Breast epithelium (tissue), 4 donors: ENCODE measurements at places on chromosomes 7 and 10. TPM values are rescaled to one million over a fixed set of nuclear protein-coding genes. Genes with fewer than 3 reads are reported as not detected.

The NUDT5 gene
- total RNA-seq, result 54.4 TPM

DNA sequence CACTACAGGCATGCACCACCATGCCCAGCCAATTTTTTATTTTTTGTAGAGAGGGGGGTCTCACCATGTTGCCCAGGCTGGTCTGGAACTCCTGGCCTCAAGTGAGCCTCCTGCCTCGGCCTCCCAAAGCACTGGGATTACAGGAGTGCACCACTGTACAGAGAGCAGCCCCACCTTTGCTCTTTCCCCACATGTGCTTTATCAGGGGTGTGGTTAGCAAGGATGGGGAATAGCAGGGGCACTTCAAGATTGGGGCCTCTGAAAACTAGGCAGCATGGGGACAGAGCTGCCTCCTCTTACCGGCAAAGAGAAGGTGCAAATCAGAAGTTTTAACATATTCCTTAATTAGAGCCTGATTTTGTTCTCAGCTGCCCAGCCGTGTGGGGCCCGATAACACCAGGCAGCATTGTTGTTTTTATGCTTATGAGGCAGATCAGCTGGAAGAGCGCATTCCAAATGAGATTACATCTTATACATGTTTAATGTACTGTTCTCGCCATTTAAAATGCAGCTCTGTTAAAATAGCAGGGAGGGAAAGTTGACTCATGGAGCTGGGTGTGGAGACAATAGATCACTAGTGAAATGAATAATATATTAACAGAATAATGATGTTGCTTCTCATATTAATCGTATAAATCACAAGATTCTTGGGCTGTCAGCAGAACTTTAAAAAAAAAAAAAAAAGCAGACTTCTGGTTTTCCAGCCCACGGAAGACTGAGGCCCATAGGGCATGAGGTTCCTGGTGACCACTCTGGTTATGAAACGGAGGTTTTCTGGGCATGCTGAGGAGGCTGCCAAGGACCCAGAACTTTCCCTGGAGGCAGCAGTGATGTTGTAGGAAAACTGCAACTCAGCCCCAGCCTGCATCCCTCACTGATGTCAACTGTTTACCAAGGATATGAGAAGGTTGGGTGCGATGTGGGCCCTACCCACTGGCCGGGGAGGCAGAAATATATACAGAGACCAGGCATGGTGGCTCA is 62.5 kb downstream of the TMEM130 start:
- H3K4me1 ChIP-seq, result no peaks in the 10 kb centered on the region
- H3K27me3 ChIP-seq, result no peaks in the 10 kb centered on the region
- no peak overlapping the region for H3K27ac ChIP-seq
- no peak for DNase-seq

The EDRF1 gene
- 35.1 TPM for total RNA-seq

The EVX1 gene
- total RNA-seq, result not detected

The GLRX3 gene
- 43.5 TPM for total RNA-seq

GRCh38 chr10:132172091-132173066 is 14.4 kb upstream of the DPYSL4 start:
- no peaks in the 10 kb centered on the region for H3K36me3 ChIP-seq
- no peak for DNase-seq
- no peak overlapping the region for H3K27ac ChIP-seq

GRCh38 chr7:150415161-150416153 is 35.0 kb upstream of the GIMAP8 start:
- H3K27me3 ChIP-seq, result no peaks in the 10 kb centered on the region
- no peaks in the 10 kb centered on the region for H3K36me3 ChIP-seq
- no peak overlapping the region for H3K4me3 ChIP-seq
- H3K4me1 ChIP-seq, result no peaks in the 10 kb centered on the region
- DNase-seq, result peak; percentile 13

GRCh38 chr10:37991655-37992054 is 15.2 kb upstream of the ZNF25 start:
- no peak overlapping the region for H3K4me3 ChIP-seq
- no peak for DNase-seq
- H3K36me3 ChIP-seq, result no peaks in the 10 kb centered on the region
- no peak overlapping the region for H3K27ac ChIP-seq
- no peaks in the 10 kb centered on the region for H3K27me3 ChIP-seq

The VAX1 gene
- not detected for total RNA-seq

- no peaks in the 10 kb centered on the region for H3K36me3 ChIP-seq
- no peak overlapping the region for H3K27ac ChIP-seq
- no peaks in the 10 kb centered on the region for H3K4me1 ChIP-seq
Measured at GRCh38 chr7:14504134-14504533, 398.4 kb downstream of the DGKB start.

DNA sequence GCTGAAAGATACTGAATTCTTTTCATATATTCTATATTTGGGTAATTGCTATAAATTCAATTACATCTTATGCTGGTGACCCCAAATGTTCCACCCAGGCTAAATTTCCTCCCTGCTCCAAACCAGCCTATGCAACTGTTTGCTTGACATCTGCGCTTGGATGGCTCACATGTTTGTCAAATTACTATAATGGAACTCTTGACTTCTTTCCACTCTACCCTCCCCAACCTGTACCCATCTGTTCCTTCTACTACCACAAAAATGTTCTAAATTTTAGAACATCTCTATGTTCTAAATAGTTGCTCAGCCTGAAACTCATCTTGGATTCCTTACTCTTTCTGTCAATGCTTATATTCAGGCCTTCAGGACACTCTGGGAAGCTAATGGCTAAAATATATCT is 249.9 kb upstream of the SMIM30 start:
- no peak overlapping the region for H3K27ac ChIP-seq
- no peak overlapping the region for H3K4me3 ChIP-seq
- H3K27me3 ChIP-seq, result no peaks in the 10 kb centered on the region
- no peaks in the 10 kb centered on the region for H3K4me1 ChIP-seq

GRCh38 chr10:124732931-124733570 is 11.1 kb downstream of the FAM53B start:
- no peak overlapping the region for H3K4me3 ChIP-seq
- H3K4me1 ChIP-seq, result peaks cover 11% of the 10 kb centered on the region
- DNase-seq, result peak; percentile 76
- H3K36me3 ChIP-seq, result no peaks in the 10 kb centered on the region
- H3K27me3 ChIP-seq, result no peaks in the 10 kb centered on the region
- H3K27ac ChIP-seq, result peak overlapping the region; percentile 73

GRCh38 chr7:2493205-2494164 is 17.3 kb upstream of the GRIFIN start:
- no peak for DNase-seq
- H3K4me1 ChIP-seq, result no peaks in the 10 kb centered on the region
- H3K4me3 ChIP-seq, result no peak overlapping the region
- no peaks in the 10 kb centered on the region for H3K36me3 ChIP-seq
- H3K27me3 ChIP-seq, result no peaks in the 10 kb centered on the region

The PAX4 gene
- not detected for total RNA-seq

The PRR15 gene
- total RNA-seq, result 13.2 TPM

The UCN3 gene
- total RNA-seq, result not detected

- H3K4me3 ChIP-seq, result no peak overlapping the region
- no peak overlapping the region for H3K27ac ChIP-seq
- H3K27me3 ChIP-seq, result no peaks in the 10 kb centered on the region
- H3K4me1 ChIP-seq, result no peaks in the 10 kb centered on the region
- no peak for DNase-seq
Measured at GRCh38 chr7:43038254-43038653, 74.2 kb upstream of the HECW1 start.

DNA sequence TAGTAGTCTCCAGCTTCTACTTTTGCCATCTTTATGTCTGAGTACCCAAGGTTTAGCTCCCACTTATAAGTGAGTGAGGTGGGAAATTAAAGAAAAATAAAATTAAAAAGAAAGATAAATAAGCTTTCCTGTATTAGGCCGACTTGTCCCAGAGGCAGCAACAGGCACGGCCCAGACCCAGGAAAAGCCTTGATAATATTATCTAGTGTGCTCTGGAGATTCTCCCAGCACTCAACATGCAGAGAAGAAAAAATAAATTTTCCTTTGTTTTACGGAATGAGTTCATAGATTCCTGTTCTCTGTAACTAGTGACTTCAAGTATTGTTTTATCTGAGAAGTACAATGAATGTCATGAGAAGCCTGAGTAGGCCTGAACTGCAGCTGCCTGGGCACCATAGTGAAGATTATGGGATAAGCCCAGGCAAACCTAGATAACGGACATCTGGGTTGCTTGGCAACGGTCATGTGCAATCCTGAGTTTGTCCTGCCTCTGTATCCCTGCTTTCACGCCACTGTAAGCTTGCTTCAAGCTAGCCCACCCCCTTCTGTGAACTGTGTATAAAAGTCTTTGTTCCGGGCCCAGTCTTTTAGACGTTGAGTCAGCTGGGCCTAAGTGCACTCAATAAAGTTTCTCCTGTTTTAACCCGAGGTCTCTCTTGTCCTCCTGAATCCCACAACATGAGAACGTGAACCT is 6.4 kb downstream of the ATE1 start:
- H3K4me3 ChIP-seq, result no peak overlapping the region
- no peak overlapping the region for H3K27ac ChIP-seq
- no peaks in the 10 kb centered on the region for H3K27me3 ChIP-seq
- H3K36me3 ChIP-seq, result no peaks in the 10 kb centered on the region
- no peak for DNase-seq
- H3K4me1 ChIP-seq, result no peaks in the 10 kb centered on the region

DNA sequence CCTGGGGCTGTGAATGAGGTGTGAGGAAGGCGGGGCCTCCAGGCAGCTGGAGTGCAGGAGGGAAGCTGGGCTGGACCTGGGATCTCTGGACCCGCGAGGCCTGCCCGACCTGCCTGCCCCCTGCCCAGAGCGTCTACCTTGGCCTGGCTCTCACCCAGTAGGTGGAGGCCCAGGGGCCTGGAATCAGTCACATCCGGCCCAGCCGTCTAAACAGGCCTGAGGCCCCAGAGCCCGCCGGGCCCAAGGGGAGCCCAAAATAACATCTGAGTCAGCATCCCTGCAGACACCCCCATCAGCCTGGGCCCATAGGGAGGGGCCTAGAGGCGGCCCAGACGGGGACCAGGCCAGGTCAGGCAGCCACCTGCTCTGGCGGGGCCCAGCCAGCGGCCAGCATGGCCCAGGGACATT is 15.1 kb upstream of the ELN start:
- no peaks in the 10 kb centered on the region for H3K36me3 ChIP-seq
- no peaks in the 10 kb centered on the region for H3K4me1 ChIP-seq
- H3K27me3 ChIP-seq, result no peaks in the 10 kb centered on the region
- H3K27ac ChIP-seq, result no peak overlapping the region

GRCh38 chr7:115558161-115558560 is 472.4 kb downstream of the TFEC start:
- no peak overlapping the region for H3K27ac ChIP-seq
- H3K4me3 ChIP-seq, result no peak overlapping the region
- H3K36me3 ChIP-seq, result no peaks in the 10 kb centered on the region
- no peaks in the 10 kb centered on the region for H3K27me3 ChIP-seq
- DNase-seq, result no peak

- H3K4me1 ChIP-seq, result peaks cover 5% of the 10 kb centered on the region
- peak overlapping the region; percentile 77 for H3K4me3 ChIP-seq
Measured at GRCh38 chr7:1665549-1666316, 4.3 kb upstream of the ELFN1 start.

- H3K36me3 ChIP-seq, result no peaks in the 10 kb centered on the region
- no peak overlapping the region for H3K4me3 ChIP-seq
- no peak overlapping the region for H3K27ac ChIP-seq
- no peaks in the 10 kb centered on the region for H3K27me3 ChIP-seq
- DNase-seq, result peak; percentile 45
Measured at GRCh38 chr10:132354356-132355094, 22.5 kb downstream of the LRRC27 start.

The OR2A1 gene
- 0.32 TPM for total RNA-seq

DNA sequence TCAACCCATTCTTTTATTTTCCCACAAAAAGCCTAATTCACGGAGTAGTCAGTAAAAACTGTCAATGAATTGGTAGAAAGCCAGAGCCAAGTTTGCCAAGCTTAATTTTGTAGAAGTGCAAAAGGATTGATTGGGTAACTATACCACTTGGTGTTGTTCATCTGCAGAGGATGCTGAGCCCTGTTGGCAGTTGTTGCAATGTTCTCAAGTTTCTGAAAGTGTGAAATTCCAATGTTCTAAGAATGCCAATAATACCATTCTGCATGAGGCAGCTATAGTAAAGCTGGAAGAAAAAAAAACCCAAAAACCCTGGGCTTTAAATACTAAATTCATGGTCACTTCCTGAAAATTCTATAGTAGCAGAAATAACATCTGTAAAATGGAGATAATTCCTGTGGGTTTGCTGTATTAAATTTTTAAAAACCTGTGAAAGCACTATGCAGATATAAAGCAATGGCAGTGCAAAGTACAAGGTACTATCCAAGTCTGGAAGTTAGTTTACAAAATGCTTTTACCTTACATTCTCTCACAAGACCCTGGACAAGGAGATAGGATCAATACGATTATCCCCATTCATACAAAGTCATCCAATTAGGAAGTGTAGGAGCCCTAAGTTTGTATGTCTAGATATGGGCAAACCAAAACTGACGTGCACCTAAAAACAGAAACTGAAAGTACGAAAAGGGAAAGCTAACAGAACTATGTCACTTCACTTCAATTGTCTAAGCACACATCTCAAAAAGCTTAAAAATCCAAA is 6.0 kb upstream of the PON1 start:
- peak overlapping the region; percentile 41 for H3K4me3 ChIP-seq
- no peaks in the 10 kb centered on the region for H3K36me3 ChIP-seq
- no peak overlapping the region for H3K27ac ChIP-seq
- no peak for DNase-seq
- no peaks in the 10 kb centered on the region for H3K4me1 ChIP-seq
- no peaks in the 10 kb centered on the region for H3K27me3 ChIP-seq

DNA sequence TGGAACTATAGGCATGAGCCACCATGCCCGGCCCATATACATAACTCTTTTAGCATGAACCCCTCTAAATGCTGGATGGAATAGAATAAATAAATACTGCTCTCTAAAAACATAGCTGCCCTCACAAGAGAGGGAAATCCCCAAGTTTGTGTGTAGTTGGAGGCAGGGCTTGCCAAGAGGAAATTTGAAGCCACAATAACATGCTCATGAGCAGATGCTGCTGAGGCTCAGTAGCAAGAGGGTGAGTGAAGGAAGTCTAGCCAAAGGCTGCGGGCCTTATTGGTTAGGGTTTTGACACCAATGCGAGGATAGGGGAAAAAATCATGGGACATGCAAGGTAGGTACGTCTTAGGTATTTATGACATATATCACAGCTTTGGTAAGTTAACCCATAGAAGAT is 17.3 kb downstream of the TPK1 start:
- H3K36me3 ChIP-seq, result no peaks in the 10 kb centered on the region
- no peaks in the 10 kb centered on the region for H3K27me3 ChIP-seq

The TRIM74 gene
- total RNA-seq, result 0.98 TPM

The AZGP1 gene
- 3,161 TPM for total RNA-seq

DNA sequence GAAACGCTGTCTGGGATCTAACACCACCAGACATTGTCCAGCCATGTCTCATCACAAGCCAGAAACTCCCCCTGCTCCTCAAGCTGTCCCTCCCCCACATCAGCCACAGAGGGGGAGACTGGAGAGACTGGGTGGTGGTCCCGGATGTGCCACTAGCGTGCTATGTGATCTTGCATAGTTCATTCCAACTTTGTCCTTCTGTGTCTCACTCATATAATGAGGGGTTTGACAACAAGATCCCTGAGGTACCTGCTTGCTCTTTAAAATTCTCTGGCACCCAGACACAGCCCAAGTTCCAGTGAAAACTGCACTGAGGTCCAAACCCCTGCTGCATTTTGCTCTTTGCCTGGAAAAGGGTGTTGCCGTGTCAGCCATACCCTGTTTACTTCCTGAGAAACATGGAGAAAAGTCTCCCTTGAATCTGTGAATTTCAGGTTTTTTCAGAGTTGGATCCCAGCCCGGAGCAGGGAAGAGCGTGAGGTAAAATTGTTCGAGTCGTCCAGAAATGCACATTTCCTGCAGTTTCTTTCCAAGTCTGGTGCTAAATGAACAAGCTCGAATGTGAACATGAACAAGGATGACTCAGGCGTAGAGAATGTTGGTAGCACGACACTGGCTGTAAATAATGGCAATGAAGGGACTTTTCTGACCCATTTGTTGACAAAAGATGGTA is 156.6 kb downstream of the CCDC3 start:
- peak; percentile 26 for DNase-seq
- H3K4me1 ChIP-seq, result peaks cover 7% of the 10 kb centered on the region
- H3K27me3 ChIP-seq, result no peaks in the 10 kb centered on the region
- no peaks in the 10 kb centered on the region for H3K36me3 ChIP-seq

The SNCG gene
- 52.1 TPM for total RNA-seq

The TRPV5 gene
- total RNA-seq, result 1.3 TPM
